ENCODE measurements at places on chromosomes 12 and 14. TPM values are rescaled to one million over a fixed set of nuclear protein-coding genes. Genes with fewer than 3 reads are reported as not detected.

- no peak for DNase-seq
Measured at GRCh38 chr14:54639611-54640010, 72.7 kb downstream of the SAMD4A start.

GRCh38 chr12:14213542-14213941 is 151.9 kb upstream of the ATF7IP start:
- no peak for DNase-seq

DNA sequence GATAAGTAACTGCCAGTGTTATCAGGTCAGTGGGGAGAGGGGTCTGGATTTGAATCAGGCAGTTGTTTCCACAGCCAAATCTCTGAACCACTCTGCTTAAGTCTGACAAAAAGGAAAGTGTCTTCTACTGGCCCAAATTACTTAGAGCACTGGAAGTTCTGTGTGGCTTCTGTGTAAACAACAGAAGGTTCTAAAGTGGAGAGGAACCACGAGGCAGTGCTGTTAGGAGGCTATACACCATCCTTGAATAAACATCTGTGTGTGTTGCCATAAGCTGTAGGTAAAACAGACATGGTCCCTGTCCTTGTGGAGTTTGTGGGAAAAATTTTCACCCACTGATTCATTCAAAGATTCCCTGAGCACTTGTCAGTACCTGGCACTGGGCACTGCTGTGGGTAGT is 50.0 kb downstream of the GALNT4 start:
- no peak for DNase-seq

DNA sequence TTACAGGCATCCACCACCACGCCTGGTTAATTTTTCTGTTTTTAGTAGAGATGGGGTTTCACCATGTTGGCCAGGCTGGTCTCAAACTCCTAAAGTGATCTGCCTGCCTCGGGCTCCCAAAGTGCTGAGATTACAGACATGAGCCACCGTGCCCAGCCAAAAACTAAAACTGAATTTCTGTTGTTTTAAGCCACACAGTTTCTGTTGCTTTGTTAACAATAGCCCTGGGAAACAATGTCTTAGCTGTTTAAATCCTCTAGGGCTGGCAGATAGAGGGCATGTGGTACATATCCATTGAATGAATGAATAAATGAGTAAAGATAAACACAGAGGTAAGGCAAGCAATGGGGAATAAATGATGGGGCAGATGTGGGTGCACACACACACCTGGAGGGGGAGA is 8.0 kb upstream of the EIF5 start:
- DNase-seq, result no peak

The TUNAR gene
- polyA plus RNA-seq, result not detected

The NOS1 gene
- polyA plus RNA-seq, result not detected

The L2HGDH gene
- polyA plus RNA-seq, result 3.6 TPM

- no peak for DNase-seq
Measured at GRCh38 chr12:70719672-70720420, 82.6 kb upstream of the PTPRB start.

The SLC10A1 gene
- polyA plus RNA-seq, result not detected

The PTGES3 gene
- 80.1 TPM for polyA plus RNA-seq

The EPYC gene
- polyA plus RNA-seq, result not detected

The NKX2-1 gene
- polyA plus RNA-seq, result not detected

- no peak for DNase-seq
Measured at GRCh38 chr12:96241431-96241830, 47.3 kb downstream of the ELK3 start.

The ITGA5 gene
- 160 TPM for polyA plus RNA-seq

The SYNJ2BP gene
- 29.2 TPM for polyA plus RNA-seq

- DNase-seq, result no peak
Measured at GRCh38 chr14:74213907-74214803, 25.1 kb upstream of the VSX2 start.

GRCh38 chr14:29042551-29042950 is 276.0 kb downstream of the FOXG1 start:
- DNase-seq, result no peak

DNA sequence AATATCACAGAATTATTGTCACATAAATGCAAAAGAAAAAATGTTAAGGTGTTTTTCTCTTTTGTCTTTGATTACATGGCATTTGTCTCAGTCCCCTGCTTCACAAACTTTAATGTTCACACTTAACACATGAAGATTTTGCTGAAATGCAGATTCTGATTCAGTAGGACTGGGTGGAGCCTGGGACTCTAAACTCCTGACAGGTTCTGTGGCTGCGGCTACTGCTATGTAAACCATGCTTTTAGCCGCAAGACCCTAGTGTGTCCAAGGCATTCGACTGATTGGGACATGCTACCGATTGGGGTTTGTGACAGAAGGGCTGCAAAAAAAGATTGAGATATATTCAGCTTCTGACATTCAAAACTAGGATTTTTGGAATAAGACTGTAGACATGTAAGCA is 72.6 kb upstream of the SLC35F4 start:
- DNase-seq, result no peak
